Esophagus squamous epithelium (tissue), 5 donors: ENCODE measurements at places on chromosomes 6 and 20.

DNA sequence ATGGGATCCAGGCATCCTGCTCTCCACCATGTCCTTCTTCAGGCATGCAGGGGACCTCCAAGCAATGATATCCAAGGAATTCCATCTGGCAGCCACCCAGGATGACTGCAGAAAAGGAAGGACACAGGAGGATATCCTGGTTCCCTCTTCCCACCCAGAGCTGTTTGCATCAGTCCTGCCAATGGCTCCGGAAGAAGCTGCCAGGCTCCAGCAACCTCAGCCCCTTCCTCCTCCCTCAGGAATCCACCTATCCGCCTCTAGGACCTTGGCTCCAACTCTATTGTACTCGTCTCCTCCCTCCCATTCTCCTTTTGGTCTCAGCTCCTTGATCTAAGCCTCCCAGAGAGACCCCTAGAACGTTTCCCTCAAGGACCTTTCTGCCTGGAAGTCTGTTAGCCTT, 733 bp upstream of the PSORS1C2 start:
- H3K27me3 ChIP-seq = no peaks in the 10 kb centered on the region
- H3K27ac ChIP-seq = no peak overlapping the region
- no peak overlapping the region for H3K4me3 ChIP-seq
- H3K36me3 ChIP-seq = no peaks in the 10 kb centered on the region
- DNase-seq = no peak

- H3K27ac ChIP-seq = no peak overlapping the region
- H3K4me3 ChIP-seq = no peak overlapping the region
- no peaks in the 10 kb centered on the region for H3K27me3 ChIP-seq
Observed at GRCh38 chr20:45303586-45304463, 2.8 kb upstream of the RBPJL start.

- no peak overlapping the region for H3K4me3 ChIP-seq
- no peak for DNase-seq
- H3K27me3 ChIP-seq = no peaks in the 10 kb centered on the region
- no peaks in the 10 kb centered on the region for H3K4me1 ChIP-seq
- no peaks in the 10 kb centered on the region for H3K36me3 ChIP-seq
Observed at GRCh38 chr20:59564171-59564570, 40.2 kb upstream of the PHACTR3 start.

GRCh38 chr6:37004044-37004980, 1.1 kb upstream of the FGD2 start:
- H3K27ac ChIP-seq = no peak overlapping the region
- no peaks in the 10 kb centered on the region for H3K36me3 ChIP-seq
- no peak overlapping the region for H3K4me3 ChIP-seq
- no peaks in the 10 kb centered on the region for H3K4me1 ChIP-seq

DNA sequence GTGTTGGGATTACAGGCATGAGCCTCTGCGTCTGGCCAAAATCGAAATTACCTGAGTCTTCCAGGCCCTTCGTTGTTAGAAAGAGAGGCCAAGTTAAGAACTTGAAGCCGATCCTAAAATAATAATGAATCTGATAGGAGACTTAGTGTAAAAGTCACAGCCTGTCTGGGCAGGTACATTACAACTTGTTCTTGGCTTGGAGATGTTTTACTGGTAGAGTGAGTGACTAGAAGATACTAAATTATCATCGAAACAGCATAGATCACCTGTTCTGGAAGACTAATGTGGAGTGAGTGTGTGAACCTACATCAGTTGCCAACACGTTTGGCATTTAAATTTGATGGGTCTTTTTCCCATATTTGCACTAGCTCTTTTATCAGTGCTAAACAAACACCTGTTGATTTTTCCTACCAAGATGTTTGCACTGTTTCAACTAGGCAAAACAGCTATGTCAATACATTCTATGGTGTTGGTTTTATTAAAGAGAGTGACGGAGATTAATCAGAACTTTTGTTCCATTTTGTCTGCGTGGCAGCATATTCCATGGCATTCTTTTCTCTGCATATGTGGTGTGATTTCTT, 4.6 kb upstream of the TMEM217 start:
- no peak for DNase-seq
- peak overlapping the region; percentile 88 for H3K27ac ChIP-seq
- no peaks in the 10 kb centered on the region for H3K36me3 ChIP-seq
- peaks cover 68% of the 10 kb centered on the region for H3K4me1 ChIP-seq
- H3K4me3 ChIP-seq = no peak overlapping the region
- H3K27me3 ChIP-seq = no peaks in the 10 kb centered on the region

- H3K27me3 ChIP-seq = no peaks in the 10 kb centered on the region
- H3K4me1 ChIP-seq = no peaks in the 10 kb centered on the region
- no peak overlapping the region for H3K4me3 ChIP-seq
- no peaks in the 10 kb centered on the region for H3K36me3 ChIP-seq
Observed at GRCh38 chr6:44359973-44360372, 17.5 kb downstream of the SPATS1 start.

- no peaks in the 10 kb centered on the region for H3K27me3 ChIP-seq
- peak overlapping the region; percentile 70 for H3K27ac ChIP-seq
- peaks cover 2% of the 10 kb centered on the region for H3K36me3 ChIP-seq
- H3K4me1 ChIP-seq = peaks cover 57% of the 10 kb centered on the region
- no peak for DNase-seq
Observed at GRCh38 chr20:46118481-46119020, 437 bp downstream of the CD40 start.

GRCh38 chr6:75117701-75118100, 88.2 kb downstream of the COL12A1 start:
- no peaks in the 10 kb centered on the region for H3K27me3 ChIP-seq
- no peak for DNase-seq
- no peak overlapping the region for H3K27ac ChIP-seq
- no peaks in the 10 kb centered on the region for H3K4me1 ChIP-seq
- H3K4me3 ChIP-seq = no peak overlapping the region

GRCh38 chr20:48606172-48606840, 221.5 kb downstream of the PREX1 start:
- H3K4me1 ChIP-seq = no peaks in the 10 kb centered on the region
- no peaks in the 10 kb centered on the region for H3K36me3 ChIP-seq
- no peak overlapping the region for H3K4me3 ChIP-seq
